ENCODE measurements at places on chromosomes 12 and 14.

GRCh38 chr12:116159175-116159574 is 118.3 kb downstream of the MED13L start:
- DNase-seq: no peak

GRCh38 chr12:120110550-120111501 is 5.7 kb downstream of the RAB35 start:
- peak; percentile 62 for DNase-seq

- DNase-seq: peak; percentile 77
These were observed 6.2 kb upstream of the SLC15A4 start for GRCh38 chr12:128829861-128830504.

- no peak for DNase-seq
These were observed 29.6 kb upstream of the RASSF3 start for GRCh38 chr12:64580681-64581080.

- DNase-seq: no peak
These were observed 222.5 kb upstream of the PRICKLE1 start for GRCh38 chr12:42812086-42812485.

GRCh38 chr12:59375633-59376032 is 220.2 kb upstream of the SLC16A7 start:
- no peak for DNase-seq

- DNase-seq: no peak
These were observed 2.2 kb downstream of the VAMP1 start for GRCh38 chr12:6468283-6468575.

GRCh38 chr12:121061831-121062230 is 22.8 kb upstream of the OASL start:
- no peak for DNase-seq

- no peak for DNase-seq
These were observed 6.0 kb upstream of the PCNX1 start for GRCh38 chr14:70901269-70901668.

GRCh38 chr14:30159374-30159773 is 231.7 kb upstream of the PRKD1 start:
- no peak for DNase-seq

DNA sequence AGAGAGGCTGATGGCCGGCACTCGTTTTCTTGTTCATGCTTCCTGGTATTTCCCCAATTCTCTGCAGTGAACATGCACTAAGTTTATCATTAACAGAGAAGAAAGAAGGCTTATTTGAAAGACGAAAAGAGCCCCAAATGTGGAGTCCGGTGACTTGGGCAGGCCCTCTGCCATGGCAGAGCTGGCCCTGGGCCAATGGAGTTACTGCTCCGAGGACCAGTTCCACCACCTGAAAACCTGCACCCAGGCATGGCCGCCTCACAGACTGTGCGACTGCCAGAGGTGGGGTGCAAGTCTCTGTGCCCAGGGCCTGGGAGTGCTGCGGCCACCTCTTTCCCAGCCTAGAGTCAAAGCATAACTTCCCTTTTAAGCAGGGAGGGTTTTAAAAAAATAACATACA is 24.9 kb downstream of the DEGS2 start:
- no peak for DNase-seq

DNA sequence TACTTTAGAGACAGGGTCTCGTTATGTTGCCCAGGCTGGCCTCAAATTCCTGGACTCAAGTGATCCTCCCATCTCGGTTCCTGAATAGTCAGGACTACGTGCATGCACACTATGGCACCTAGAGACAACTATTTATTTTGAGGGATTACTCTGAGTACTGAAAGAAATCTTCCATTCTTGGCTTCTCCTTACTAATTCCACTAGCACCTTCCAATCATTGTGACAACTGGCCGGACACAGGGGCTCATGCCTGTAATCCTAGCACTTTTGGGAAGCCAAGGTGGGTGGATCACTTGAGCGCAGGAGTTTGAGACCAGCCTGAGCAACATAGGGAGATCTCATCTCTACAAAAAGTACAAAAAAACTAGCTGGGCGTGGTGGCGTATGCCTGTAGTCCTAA is 42.1 kb upstream of the MTERF2 start:
- no peak for DNase-seq

DNA sequence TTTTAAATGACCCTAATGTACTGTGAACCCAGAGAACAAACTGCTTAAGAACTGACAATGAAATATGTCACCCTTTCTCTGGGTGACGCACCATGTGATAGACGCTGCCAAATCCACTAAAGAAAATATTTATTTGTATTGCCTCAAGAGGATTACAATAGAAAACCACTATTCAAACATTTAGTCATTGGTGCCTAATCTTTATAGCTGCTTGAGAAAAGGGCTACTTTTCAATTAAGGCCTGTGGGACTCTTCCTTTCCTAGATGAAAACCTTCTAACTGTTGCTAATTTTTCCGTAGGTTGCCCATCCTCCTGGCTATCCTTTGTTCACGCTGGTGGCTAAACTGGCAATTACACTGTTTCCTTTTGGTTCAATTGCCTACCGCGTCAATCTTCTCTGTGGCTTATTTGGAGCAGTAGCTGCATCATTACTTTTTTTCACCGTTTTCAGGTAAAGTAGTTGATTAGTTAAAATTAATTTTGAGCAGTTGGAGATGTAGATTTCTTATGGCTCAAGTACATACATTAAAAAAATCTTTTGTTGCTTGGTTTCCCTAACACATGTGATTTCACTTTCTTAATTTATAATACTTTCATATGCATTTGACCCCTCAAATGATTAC is 6.0 kb downstream of the TMEM260 start:
- no peak for DNase-seq

All from activated CD4-positive, alpha-beta T cell treated with anti-CD3 and anti-CD28 coated beads, Interleukin-2, amount 50 U/mL, for 16 hours (primary cell).